ENCODE measurements at places on chromosomes 1 and 21. TPM values are rescaled to one million over a fixed set of nuclear protein-coding genes. Genes with fewer than 3 reads are reported as not detected.

- no peak for DNase-seq
These were observed 51.7 kb downstream of the SIM2 start for GRCh38 chr21:36750576-36750959.

- no peak for DNase-seq
These were observed 727.7 kb upstream of the NCAM2 start for GRCh38 chr21:20270365-20271055.

Gene IVL
- not detected for total RNA-seq

DNA sequence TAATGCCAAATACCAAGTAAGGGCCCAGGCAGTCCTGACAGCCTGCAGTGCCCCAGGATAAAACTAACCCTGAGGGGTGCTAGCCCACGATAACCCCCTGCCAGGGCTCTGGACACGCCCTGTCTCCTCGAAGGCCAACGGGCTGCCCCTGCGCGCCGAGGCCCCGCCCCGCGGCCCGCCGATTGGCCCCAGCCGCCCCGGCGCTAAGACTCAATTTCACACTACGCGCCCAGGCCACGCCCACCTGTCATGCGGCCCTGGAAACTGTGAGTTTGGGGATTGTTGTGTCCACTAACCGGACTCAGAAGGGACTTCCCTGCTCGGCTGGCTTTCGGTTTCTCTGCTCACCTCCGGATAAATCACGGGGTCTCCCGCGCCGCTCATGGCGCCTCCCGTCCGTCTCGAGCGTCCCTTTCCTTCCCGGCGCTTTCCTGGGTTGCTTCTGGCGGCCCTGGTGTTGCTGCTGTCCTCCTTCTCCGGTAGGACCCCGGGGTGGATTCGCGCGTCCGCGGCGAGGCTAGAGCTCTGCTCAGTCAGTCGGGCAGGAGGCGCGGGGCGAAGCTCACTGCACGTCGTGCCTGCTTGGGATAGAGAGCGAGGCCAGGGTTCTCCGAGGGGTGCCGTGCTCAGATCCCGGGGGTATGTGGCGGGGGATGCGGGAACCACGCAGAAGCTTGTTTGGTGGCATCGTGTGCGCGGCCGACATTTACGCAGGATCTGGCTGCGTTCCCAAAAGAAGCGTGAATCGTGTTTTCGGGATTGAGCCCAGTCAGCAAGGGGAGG, at the start of gene CR1L:
Gene CR1L, plus strand, starts transcription at position 282 of the 783 bp plus-strand sequence. Its CDS starts 101 bp downstream, at position 383.
- peak; percentile 62 for DNase-seq

Gene CLEC20A
- total RNA-seq: not detected

Gene LMOD1
- total RNA-seq: 115 TPM

GRCh38 chr1:15574741-15575140, 10.1 kb downstream of the AGMAT start:
- no peak for DNase-seq

DNA sequence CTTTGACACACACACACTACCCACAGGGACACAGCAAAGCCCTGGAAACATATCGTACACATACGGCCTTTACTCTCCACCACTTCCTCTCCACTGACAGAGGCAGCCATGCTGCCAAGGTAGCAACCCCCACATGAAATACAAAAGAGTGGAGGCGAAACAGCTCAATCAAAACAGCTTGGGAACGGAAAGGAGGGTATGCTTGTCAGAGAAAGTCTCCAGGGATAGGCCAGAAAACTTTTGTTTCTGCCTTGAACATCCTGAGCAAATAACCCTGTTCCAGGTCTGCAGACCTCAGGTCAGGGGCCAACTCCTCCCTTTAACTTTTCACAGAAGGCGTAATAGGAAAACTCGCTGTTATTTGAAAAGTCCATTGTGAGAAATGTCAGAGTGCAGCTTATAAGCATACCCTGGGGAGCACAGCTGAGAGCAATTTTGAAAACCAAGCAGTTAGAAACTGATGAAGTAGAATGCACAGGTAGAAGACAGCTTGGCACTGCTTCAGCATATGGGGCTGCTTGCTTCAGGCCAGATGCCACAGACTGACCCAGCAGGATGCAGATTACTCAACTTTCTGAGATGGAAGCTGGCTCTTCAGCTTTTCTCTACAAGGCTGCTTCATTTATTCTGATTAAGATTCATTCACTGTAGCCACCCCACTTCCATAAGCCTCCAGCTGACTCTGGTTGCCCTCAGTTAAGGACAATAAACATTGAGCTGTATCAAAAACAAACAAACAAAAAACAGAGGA, 18.0 kb downstream of the KIAA0319L start:
- no peak for DNase-seq

- DNase-seq: no peak
These were observed 1.3 kb upstream of the PLD5 start for GRCh38 chr1:242525769-242526168.

Gene SYT2
- 0.40 TPM for total RNA-seq

DNA sequence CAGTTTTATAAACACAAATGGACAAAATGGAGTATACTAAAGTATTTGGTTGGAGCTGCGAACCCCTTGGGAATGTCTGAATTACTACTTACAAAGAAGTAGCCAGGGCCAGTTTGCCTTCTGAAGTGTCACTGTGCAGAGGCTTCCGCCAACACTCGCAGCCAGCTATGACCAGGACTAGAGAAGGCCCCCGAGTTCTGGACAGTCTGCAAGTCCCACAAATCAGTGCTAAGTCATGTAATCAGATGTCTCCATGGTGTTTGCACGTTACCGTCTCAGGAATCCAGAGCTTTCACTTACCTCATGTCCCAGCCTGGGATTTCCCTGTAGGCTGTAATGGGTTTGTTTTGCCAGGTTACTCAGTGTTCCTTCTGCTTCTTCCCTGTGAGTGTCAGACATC, 106.6 kb upstream of the SPAG17 start:
- no peak for DNase-seq

Gene VAV3
- total RNA-seq: 123 TPM

- DNase-seq: no peak
These were observed 141.5 kb downstream of the PAPPA2 start for GRCh38 chr1:176604461-176604860.

Gene RIPPLY3
- not detected for total RNA-seq

DNA sequence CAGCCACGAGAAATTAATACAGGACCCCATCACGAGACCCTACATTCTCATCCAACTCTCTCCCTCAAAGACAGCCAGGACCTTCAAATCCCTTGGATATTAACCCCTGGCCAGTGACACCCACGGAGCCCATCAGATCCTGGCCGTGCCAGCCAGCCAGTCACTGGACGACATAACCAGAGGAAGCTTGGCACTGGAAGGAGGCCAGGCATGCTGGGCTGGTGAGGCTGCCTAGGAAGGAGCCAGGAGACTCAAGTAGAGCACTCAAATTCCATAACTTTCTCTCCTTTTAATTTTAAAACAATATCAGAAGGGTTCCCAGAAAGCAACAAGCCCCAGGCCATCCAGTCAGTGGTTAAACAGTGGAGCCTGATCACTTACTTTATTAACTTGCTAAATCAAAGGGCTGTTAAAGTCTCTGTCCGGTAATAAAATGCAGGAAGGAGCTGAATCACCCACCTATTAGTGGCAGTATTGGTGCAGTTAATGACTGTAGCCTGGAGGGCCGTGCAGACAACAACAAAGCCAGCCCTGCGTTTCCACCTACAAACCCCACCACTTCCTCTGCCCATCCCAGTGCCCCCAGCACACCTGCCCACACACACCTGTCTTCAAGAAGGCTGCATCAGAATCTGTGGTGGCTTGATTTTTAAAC, 78.0 kb downstream of the HIVEP3 start:
- DNase-seq: no peak

GRCh38 chr1:164624400-164624799, 65.4 kb downstream of the PBX1 start:
- no peak for DNase-seq

DNA sequence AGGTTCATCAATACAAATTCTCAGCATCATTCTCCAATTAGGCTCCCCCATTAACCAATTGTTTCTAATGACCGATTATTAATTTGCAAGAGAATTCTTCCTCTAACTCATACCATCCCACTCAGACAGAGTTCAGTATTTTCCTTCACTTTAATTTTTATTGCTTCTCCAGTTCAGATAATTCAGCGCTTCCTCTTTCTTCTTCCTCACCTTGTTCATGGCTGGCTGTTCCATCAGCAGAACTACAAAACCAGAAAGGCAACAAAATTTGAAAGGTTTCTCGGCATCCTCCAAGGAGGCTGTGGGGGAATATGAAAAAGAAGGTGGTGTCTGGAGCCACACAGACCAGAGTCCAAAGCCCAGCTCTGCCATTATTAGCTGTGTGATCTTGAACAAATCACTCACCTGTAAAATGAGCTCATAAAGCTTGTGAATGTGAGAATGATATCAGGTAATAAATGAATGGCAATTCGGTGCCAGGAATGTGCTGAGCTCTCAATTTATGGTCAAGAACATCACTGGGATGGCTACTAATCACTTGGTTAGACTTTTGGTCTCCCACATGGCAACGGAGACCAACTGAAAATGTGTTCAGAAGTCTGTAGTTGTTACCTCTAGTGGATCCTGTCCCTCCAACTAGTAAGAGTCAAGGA, 11.7 kb upstream of the ZNF436 start:
- DNase-seq: no peak

DNA sequence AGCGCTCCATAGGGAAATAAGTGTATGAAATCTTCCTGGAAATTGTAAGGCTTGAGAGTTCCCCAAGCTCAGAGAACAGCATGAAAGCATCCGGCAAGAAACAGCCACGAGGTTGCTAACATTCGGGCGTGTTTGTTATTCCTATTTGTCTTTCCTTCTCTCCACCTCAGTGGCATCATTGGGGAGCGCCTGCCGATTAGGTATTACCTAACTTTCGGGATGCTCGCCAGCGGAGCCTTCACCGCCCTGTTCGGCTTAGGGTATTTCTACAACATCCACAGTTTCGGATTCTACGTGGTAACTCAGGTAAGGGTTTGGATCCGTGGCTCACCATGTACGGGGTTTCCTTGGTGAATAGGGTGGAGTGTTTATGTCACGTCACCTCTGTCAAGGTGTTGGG, 25.7 kb downstream of the SLC37A1 start:
- DNase-seq: no peak

Gene CYP2J2
- 21.7 TPM for total RNA-seq

- DNase-seq: peak; percentile 60
These were observed 40.6 kb downstream of the MAPKAPK2 start for GRCh38 chr1:206725109-206725963.

DNA sequence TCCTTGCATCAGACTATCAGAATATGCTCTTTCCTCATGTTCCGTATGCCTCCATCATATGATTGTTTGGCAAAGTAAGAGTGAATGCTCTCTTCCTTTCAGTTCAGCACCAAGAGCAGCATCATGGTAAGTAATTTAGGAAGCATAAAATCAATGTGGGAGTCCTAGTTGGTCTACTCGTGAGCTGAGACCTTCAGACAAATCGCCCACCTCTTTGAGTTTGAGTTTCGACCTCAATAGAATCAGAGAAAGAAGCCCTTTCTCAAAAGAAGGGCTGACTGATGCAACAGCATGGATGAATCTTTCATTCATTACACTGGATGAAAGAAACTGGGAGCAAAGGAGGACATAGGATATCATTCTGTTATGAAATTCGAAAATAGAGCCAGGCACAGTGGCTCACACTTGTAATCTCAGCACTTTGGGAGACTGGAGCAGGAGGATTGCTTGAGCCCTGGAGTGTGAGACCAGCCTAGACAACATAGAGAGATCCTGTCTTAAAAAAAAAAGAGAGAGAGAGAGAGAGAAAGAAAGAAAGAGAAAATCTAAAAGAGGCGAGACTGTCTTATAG, 112.5 kb downstream of the ZC3H11B start:
- no peak for DNase-seq

DNA sequence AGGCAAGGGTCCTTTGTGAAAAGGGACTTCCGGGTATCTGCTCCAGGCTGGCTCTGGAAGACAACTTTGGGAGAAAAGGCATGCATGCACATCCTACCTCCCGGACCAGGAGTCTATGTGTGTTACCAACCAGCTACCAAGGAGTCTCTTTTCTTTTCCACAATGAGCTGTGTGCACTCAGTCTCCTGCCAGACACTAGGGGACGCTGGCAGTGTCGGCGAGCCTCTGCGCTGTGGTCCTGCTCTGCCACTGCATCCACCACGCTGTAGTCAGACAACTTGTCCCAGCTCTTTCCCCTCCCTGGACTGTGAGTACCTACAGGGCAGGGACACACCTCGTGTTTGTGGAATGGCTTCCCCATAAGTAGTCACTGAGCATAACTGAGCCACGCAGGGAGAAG, 5.1 kb upstream of the SSR2 start:
- DNase-seq: peak; percentile 63

Gene LCE6A
- total RNA-seq: not detected

Gene C1QA
- total RNA-seq: 76.7 TPM

Gene TFF3
- total RNA-seq: 374 TPM

- no peak for DNase-seq
These were observed 56.2 kb upstream of the EDEM3 start for GRCh38 chr1:184810735-184811343.

Gene SAMD11
- total RNA-seq: 3.0 TPM

- no peak for DNase-seq
These were observed 33.4 kb downstream of the PTGER3 start for GRCh38 chr1:71014178-71014579.

DNA sequence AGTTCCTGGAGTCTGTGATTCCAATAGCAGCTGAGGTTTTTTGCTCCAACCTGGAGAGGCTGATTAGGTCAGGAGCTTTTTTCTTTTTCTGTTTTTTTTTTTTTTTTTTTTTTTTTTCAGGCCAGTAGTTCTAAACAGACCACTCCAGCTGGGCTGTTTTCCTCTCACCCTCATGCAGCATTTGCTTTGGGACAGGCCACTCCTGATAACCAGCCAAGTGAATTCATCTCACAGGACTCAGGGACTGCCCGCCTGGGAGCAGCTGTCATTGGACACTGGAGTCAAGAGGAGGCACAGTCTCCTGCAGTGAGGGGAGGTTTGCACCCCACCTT, 22.9 kb downstream of the PLXNA2 start:
- DNase-seq: no peak

GRCh38 chr1:220290140-220290761, 18.0 kb upstream of the RAB3GAP2 start:
- DNase-seq: no peak

GRCh38 chr1:73839922-73840321, 358.1 kb downstream of the LRRIQ3 start:
- no peak for DNase-seq

DNA sequence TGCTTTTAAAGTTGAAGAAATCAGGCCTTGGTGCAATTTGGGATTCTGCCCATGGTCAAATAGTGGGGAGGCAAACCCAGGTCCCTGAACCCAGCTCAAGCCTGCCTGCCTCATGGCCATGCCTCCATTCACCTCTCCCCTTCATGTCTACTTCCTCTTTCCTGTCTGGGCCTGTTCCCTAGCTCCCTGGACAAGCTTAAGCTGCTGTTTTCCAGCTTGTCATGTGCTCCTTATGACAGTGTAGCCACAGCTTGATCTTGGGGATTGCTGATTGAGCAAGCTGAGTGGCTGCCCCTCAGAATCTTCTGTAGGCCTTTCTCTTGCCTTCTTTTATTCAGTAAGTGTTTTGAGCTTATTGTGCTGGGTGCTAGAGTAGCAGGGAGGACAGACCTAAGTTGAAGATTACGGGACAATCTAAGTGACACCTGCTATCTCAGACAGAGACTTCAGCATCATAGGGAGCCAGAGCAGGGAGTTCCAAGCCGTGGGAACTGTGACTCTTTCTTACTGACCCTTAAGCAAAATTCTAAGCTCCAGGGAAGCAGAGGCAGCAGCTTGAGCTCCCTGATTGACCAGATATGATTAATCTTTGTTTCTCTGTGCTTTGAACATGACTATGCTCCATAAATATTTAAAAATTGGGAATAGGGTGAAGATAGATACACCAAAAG, 520 bp upstream of the MR1 start:
- DNase-seq: peak; percentile 34

Gene FCRLB
- not detected for total RNA-seq

GRCh38 chr1:221310180-221310579, 430.9 kb downstream of the HLX start:
- no peak for DNase-seq

Gene NOS1AP
- total RNA-seq: 16.8 TPM

Gene PTCH2
- 1.2 TPM for total RNA-seq

GRCh38 chr1:53583868-53584776, 124.9 kb downstream of the DMRTB1 start:
- DNase-seq: no peak
